Mesenchymal stem cell (in vitro differentiated cells and primary cell): ENCODE measurements at places on chromosomes 12 and 14.

GRCh38 chr12:16833376-16834015, 227.5 kb upstream of the LMO3 start:
- no peak for DNase-seq

GRCh38 chr14:24441904-24442239, 704 bp downstream of the SDR39U1 start:
- no peak for DNase-seq

- peak; percentile 98 for DNase-seq
Observed at GRCh38 chr12:56224102-56224701, at the start of gene NABP2. TSS of gene NABP2 (plus strand) at chr12:56224342. CDS start at chr12:56224857, 515 bp downstream.

- DNase-seq: no peak
Observed at GRCh38 chr12:126772171-126772864, 1494.7 kb upstream of the TMEM132C start.

GRCh38 chr12:21618566-21618965, 13.9 kb upstream of the GYS2 start:
- DNase-seq: no peak

GRCh38 chr14:95520346-95520745, 3.9 kb upstream of the SYNE3 start:
- no peak for DNase-seq

GRCh38 chr12:52254180-52254964, 20.1 kb upstream of the KRT86 start:
- no peak for DNase-seq

DNA sequence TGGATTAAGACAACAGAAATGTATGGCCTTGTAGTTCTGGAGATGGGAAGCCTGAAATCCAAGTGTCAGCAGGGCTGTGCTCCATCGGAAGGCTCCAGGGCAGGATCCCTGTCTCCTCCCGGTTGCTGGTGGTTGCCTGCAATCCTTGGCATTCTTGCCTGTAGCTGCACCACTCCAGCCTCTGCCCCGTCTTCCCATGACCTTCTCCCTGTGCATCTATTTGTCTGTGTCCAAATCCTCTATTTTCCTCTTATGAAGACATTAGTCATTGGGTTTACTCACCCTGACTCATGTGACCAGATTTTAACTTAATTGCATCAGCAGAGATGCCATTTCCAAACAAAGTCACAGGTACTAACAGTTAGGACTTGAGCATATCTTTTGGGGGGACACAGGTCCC, 15.1 kb downstream of the TUNAR start:
- no peak for DNase-seq

DNA sequence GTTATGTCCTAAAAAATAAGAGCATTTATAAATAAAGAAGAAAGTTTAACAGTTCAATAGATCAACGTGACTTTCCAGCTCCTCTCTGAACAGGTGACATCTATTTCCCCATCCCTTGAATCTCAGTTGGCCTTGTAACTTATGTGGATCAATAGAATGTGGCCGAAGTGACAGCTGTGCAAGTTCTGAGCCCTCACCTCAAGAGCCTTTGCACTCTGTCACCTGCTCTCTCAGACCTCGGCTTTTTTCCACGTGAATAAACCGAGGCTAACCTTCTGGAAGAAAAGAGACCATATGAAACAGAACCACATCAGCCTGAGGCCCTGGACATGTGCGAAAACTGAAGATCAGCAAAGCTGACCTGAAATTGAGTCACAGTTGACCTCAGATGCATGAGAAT, 253.0 kb downstream of the DAD1 start:
- peak; percentile 47 for DNase-seq

DNA sequence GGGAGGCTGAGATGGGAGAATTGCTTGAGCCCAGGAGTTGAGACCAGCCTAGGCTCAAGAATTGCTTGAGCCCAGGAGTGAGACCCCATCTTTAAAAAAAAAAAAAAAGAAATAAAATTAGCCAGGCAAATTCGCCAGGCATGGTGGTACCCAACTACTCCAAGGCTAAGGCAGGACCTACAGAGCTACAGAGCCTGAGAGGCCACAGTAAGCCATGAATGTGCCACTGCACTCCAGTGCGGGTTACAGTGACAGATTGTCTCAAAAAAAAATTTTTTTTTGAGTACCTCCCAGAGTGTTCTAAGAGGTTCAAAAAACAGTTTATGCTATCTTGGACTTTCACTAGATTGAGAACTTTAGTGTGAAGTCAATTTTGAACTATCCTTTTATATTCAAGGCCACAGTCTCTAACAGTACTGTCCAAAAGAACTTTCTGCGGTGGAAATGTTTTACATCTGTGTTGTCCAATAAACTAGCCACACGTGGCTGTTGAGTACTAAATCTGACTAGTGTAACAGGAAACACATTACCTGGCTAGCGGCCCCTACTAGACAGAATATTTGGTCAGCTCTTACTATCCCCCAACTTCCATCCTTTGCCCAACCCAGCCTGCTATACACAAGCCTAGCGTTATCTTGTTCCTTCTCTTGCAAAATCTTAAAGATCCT, 2.4 kb downstream of the RPL36AL start:
- no peak for DNase-seq

- DNase-seq: no peak
Observed at GRCh38 chr14:102507081-102507856, 2.3 kb downstream of the ANKRD9 start.

DNA sequence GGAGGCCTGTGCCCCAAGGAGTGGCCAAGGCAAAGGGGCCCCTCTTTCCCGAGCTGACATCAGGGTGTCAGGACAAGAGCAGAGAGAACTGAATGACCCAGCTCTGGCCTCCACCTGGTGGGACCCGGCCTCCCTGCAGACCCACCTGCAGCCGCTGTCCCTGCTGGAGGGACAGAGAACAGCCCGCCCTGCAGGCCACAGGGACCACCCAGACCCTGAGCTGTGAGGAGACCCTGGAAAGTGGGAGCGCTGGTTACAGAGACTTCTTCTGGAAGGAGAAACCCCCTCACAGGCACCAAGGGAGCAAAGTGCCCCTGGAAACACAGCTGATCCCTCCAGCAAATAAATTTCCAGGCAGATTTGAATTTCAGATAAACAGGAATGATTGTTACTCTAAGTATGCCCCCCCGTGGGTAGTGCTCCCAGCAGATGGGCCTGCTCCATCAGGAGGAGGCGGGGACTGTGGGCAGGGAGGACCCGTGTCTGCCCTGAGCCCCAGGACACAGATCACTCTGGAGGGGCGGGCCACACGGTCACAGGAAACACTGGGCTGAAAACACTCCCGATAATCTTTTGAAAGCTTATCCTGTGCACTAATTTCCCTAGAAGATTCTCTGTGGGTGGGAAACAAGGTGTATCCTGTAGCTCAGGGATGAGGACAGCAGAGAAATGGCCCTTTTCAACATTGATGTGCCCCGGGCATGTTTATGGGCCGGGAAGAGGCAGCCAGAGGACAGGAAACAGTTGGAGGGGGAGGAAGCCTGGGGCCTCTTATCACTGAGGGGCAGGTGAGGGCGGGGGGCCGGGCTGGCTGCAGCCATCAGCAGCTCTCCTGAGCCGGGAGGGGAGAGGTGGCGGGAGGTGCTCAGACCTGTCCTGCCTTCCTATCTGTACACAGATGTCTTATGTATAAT, 276.0 kb downstream of the ADGRD1 start:
- DNase-seq: no peak

DNA sequence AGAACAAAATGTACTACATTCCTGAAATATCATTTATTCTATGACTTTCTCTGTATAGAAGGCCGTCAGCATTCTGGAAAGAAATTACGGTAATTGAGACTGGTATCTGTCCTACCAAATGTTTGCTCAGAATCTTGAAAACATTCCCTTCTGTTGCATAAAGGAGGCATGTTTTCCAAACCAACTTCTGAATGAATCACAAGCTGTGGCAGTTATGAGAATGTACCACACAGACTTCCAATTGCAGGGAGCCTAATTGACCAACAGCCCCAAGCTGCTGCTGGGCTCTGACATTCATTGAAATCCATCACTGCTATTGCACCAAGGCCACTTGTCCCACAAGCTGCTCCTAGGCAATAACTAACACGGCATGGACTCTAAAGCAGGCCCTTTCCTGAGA, 185.3 kb upstream of the CCDC196 start:
- DNase-seq: no peak

DNA sequence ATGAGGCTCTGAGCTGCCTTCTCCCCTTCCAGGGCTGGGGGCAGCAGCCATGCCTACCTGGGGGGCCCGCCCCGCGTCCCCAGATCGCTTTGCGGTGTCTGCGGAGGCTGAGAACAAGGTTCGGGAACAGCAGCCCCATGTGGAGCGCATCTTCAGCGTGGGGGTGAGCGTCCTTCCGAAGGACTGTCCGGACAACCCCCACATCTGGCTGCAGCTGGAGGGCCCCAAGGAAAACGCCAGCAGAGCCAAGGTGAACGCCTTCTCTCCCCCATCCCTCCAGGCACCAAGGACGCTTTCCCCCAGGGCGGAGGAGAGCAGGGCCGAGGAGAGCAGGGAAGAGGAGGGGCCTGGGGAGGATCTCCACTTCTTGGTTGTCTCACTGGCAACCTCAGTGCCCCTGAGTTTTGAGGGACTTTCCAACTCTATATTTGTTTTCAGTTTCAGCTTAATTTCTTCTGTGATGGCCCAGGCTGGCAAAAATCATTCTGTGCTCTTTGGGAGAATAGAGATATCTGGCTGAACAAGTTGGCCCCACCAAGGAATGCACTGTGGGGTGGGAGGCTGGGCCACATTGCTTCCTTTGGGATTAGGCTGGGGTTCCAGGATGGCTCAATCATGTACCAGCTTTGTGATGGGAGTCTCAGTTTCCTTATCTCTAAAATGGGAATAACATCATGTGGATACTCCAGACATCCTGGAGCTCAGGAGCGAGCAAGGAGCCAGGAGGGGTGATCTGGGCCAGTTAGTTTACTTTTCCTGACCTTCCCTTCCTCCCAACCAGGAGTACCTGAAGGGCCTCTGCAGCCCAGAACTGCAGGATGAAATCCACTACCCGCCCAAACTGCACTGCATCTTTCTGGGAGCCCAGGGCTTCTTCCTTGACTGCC, 1.2 kb downstream of the KHNYN start:
- DNase-seq: peak; percentile 85

DNA sequence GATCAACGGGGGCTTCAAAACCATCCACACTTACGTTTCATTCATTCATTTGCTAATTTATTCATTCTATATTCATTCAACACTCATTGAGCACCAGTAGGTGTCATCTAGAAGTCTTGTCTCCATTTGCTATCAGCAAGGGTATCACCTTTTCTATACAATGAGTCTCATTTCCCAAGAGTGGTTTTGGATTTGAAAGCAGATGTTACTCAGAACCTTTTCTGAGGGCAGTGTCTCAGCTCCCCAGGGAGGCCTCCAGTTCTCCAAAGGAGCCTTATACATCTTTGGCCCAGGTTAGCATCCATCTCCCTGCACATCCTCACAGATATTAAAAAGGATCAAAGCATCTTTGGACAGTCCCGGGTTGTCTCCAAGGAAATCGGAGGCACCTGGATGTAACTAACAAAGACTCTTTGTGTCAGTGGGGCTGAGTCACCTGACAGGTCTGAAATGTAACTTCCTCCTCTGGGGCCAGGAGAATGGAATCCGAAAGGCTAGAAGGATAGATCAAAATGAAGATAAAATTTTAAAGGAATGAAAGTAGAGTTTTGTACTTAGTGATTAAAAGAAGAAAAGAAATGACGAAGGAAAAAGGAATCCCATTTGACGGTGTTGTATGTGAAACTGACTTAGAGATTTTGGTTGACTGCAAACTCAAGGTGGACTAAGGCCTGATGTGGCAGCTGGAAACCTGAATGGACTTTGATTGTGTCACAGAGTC, 103.0 kb downstream of the VCPKMT start:
- DNase-seq: no peak

DNA sequence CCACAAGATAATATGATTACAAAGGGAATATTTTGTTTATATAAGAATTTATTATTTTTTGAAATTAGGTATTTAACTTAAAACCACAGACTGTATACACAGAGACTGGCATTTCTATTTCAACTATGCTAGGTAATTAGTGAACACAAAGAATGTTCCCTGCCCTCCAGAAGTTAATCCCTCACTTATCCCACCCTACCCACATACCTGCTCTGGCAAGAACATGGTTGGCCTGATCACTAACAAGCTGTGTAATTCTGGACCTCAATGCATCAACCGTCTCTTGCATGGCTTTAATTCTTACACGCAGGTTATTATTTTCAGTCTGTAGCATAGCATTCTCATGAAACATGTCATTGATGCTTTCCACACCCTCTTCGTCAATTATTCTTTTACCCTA, 85.9 kb downstream of the KIF21A start:
- no peak for DNase-seq

GRCh38 chr12:27861428-27862167, 81.6 kb upstream of the MANSC4 start:
- DNase-seq: peak; percentile 75

DNA sequence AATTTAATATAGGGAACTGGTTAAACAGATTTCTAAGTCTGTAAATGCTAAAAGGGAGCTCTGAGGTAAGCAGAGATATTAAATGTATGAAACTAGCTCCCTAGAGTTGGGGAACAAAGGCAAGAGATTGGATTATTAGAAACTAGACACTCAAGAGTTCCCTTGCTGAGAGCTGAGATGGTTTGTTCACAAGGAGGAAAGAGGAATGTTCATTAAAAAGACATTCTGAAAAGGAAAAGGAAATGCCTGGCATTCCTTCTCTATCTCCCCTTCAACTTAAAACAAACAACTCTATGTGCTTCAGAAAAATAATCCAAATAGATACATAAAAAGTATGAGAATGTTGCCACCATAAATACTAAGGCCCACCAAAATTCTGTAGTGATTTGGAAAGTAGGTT, 73.7 kb downstream of the GALNT4 start:
- DNase-seq: peak; percentile 57

DNA sequence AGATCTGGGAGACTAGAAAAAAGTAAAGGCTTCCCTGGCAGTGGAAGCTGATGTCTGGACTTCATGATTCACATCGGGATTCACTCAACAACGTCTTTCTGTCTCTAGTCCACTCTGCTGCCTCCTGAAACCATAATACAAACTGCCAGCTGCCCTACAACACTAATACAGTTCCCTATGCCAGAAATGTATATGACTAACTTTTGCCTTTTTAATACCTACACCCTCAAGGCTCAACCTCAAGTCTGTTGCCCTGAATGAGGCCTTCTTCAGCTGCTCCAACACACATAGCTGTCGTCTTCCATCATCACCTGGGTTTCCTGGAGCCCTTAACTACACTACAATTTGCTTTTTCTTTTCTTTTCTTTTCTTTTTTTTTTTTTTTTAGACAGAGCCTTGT, 182.7 kb upstream of the BCL2L14 start:
- DNase-seq: no peak

- DNase-seq: peak; percentile 7
Observed at GRCh38 chr12:41254004-41254914, 66.1 kb downstream of the PDZRN4 start.

GRCh38 chr14:99325016-99325415, 53.0 kb upstream of the BCL11B start:
- no peak for DNase-seq

GRCh38 chr12:94198872-94199271, 50.5 kb downstream of the PLXNC1 start:
- no peak for DNase-seq

- no peak for DNase-seq
Observed at GRCh38 chr14:32627545-32628298, 298.6 kb downstream of the AKAP6 start.

DNA sequence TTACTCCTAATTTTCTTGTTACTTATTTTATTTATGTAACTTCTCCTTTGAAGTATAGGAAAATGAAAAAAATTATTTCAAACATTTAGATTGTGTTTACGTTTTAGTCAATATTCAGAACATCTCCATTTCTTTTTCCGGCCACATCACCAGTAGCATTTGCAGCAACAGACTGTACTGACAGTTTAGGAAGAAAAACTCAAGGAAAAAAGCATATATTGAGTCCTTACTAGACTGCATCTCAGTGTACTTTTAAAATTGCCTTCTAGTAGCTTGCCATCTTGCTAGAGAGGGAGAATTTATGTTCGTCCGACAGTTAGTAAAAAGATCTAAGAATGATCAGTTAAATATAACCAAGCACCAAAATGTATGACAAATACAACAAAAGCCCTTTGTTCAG, 625.0 kb upstream of the MIS18BP1 start:
- no peak for DNase-seq
